ENCODE measurements at places on chromosomes 11 and 22.

GRCh38 chr22:37329238-37330140 is 47.2 kb downstream of the CYTH4 start:
- no peak for DNase-seq

DNA sequence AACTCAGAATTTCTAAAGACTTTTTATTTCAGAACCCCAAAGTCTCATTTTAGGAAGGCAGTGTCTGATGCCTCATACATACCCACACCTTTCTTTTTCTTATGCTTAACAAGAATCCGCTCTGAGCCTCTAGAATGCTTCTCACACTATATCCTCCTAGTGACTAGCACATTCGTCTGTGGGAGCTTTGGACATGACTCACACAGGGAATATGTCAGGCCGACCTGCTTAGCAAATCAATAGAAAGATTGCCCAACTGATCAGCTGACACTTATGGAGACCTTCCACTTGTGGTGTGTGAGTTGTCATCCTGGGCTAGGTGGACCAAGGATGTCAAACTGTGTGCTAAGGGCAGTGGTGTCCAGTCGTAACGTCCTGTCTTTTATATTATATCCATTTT is 129.9 kb upstream of the TTC12 start:
- no peak for DNase-seq

DNA sequence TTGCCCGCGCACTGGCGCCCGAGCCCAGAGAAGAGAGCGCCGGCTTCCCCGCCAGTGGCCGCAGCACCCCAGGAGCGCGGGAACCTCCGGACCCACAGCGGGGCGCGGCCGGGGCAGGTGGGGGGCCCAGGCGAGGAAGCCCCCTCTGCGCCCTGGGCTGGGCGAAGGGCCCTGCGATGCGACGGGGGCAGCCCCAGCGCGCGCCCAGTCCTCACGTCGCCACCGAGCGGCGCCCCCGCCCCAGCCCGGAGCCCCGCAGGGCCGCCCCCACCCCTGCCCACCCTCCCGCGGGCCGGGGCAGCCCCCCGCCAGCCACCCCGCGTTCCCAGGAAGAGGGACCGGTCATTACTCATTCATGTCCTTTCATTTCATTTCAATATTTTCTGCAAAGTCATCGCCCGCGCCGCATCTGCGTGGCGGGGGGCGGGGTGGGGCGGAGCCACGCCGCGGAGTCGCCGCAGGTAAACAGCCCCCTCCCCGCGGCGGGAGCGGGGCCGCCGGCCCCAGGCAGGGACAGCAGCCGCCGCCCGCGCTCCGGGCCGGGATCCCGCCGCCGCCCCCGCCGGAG is 673 bp upstream of the PANX2 start:
- no peak for DNase-seq

DNA sequence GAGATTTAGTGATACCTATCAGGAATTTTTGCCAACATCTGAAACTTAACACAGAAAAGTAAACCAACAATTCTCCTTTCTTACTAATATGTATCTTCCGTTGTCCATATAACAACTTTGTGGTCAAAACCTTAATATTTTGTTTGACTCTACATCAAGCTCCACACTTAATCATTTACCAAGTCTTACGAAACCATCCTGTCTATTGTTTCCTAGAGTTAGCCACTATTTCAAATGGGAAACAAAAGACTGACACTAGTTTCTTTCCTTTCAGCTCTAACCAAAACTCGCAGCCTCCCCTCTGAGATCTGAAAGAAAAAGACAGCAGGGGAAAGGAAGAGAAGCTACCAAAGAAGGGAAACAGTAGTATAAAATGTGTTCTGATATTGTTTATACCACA is 26.5 kb upstream of the PRDM10 start:
- DNase-seq = no peak

DNA sequence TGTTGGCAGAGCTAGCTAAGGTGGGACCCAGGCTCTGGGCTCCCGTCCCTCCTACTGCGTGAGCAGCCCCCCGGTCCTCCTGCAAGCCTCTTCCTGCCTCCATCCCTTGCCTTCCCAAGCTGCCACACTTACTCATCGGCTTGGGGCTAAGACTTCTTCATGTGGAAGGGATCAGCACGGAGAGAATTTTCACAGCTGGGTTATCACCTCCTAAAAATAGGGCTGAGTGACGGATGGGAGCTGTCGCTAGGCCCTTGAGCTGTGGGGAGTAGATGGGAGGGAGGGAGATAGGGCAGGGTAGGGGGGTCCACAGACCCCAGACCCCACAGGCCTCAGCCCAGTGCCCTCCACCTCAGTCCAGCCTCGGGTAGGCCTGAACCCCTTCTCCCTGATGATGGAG is 41.0 kb downstream of the FLRT1 start:
- no peak for DNase-seq

DNA sequence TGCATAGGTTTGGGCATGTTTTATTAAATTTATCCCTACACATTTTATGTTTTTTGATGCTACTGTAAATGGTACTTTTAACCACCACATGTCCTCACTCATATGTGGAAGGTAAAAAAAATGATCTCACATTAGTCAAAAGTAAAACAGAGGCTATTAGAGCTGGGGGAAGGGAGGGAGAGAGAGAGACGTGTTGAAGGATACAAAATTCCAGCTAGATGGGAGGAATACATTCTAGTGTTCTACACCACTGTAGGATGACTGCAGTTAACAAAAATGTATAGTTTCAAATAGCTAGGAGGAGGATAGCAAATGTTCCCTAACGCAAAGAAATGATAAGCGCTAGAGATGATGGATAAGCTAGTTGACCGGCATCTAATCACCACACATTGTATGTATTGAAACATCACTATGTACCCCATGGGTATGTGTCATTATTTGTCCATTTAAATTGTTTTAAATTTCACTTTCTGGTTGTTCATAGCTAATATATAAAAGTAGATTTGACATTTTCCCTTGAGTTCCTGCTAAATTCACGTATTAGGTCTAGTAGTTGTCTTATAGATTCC is 9.9 kb upstream of the GNB1L start:
- DNase-seq = no peak

- DNase-seq = no peak
Measured at GRCh38 chr22:31238057-31238456, 26.0 kb downstream of the LIMK2 start.

DNA sequence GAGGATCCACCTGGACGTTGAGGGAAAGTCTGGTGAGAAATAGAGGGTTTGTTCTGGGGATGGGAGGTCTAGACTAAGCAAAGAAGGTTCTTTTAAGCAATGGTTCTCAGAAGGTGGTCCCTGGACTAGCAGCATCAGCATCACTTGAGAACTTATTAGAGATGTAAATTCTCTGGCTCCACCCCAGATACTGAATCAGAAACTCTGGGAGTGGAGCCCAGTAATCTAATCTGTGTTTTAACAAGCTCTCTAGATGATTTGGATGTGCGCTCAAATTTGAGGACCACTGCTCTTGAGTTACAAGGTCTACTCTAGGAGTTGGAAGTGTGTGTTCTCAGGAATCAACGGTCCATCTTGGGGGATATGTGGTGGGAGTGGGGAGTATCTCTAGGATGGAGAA is 3.3 kb upstream of the ABCG4 start:
- no peak for DNase-seq

DNA sequence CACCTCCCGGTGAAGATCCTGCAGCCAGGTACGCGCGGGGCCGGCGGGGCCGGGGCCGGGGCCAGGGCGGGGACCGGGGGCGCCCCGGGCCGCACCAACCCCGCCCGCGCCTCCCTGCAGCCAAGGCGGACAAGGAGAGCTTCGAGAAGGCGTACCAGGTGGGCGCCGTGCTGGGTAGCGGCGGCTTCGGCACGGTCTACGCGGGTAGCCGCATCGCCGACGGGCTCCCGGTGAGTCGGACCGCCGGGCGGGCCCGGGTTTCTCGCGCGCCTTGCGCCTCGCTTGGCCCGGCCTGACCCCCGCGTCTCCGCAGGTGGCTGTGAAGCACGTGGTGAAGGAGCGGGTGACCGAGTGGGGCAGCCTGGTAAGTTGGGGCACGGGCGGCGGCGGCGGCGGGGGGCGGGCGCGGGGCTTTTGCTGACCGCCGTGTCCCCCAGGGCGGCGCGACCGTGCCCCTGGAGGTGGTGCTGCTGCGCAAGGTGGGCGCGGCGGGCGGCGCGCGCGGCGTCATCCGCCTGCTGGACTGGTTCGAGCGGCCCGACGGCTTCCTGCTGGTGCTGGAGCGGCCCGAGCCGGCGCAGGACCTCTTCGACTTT is 531 bp downstream of the PIM3 start:
- no peak for DNase-seq

GRCh38 chr22:34111210-34111824 is 191.0 kb upstream of the LARGE1 start:
- no peak for DNase-seq

- no peak for DNase-seq
Measured at GRCh38 chr22:40024201-40025061, 29.7 kb downstream of the FAM83F start.

DNA sequence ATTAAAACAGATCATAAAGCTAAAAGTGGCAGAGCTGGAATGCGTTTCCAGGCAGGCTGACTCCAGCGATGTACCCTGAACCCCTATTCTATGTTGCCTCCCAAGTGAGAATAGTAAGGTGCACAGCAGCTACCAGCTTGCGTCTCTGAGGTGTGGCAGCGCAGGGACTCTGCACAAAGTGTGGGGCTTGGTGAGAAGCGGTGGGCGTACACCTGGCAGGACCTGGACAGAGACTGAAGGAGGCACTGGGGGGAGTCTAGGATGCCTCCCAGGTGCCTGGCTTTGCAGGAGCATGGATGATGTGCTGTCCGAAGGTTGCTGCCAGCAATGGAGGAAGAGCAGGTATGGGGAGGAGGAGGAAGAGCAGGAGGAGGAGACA is 42.9 kb downstream of the AMPD3 start:
- DNase-seq = no peak

DNA sequence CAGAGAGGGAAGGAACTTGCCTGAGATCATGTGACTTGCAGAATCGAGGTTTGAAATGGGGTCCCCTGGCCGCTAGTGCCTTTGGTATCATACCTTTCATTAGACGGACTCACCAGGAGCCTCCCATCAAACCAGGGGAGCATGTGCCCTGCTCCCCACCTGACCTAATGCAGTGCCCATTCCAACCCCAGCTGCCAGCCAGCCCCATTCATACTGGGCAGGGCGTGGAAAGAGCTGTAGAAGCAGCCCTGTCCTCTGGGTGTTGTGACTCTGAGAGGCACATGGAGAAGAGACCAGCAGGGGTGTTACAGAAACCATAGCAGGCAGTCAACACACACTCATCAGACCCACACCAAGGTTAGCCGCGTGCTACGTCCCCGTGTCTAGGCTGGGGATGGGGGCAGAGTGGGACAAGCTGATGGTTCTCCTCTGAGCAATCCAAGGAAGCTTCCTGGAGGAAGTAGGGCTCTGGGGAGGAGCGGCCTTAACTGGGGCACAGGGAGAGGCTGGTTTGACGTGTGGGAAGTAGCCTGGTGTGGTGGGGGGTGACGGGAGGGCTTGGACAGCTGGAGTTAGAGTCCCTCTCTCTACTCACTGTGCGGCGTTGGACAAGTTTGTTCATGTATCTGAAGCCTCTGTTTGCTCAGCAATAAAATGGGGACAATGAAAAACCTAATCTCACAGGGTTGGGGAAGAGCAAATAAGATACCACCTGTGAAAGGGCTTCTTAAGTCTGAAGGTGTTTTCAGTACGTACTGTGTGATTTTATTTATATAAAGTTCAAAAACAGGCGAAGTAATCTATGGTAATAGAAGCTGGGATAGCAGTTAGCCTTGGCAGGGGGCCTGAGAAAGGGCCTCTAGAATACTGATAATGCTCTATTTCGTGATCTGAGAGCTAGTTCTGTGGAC is 14.0 kb downstream of the GRIK4 start:
- no peak for DNase-seq

DNA sequence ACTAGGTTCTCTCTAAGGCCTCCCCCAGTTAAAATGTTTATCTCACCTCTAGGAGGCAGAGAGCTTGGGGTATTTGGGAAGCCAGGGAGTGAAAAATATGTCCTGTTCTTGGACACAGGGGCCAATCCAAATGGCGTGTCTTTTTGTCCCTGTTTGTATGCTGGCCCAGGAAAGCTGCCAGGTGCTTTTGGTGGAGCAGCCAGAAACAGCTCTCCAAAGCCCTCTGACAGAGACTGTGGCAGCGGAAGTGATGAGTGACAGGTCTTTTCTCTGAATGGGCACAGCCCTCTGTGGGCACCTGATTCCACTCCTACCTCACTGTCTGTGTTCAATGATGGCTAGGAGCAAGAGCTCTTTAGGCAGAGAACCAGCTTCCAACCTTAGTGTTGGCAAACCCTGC is 106.4 kb upstream of the KIRREL3 start:
- no peak for DNase-seq

- no peak for DNase-seq
Measured at GRCh38 chr22:36439481-36440271, 41.8 kb downstream of the TXN2 start.

DNA sequence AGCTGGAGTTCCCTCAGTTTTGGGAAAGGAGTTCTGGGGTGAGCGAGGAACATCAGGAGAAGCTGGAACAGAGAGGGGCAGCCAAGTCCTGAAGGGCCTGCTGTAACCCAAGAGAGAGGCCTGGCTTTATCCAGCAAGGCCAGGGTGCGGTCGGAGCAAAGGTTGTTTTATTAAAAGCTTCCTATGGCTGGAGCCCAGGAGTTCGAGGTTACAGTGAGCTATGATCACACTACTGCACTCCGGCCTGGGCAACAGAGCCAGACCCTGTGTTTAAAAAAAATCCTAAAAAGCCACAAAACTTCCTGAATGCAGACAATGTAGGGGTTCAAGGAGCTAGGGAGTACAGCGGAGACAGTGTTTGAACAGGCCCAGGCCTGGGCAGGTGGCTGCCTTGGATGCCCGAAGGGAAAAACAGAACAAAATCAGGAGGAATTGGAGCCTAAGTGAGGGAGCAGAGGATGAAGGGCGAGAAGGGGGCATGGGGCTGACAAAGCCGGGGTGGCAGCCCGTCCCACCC is 22.2 kb upstream of the MALAT1 start:
- no peak for DNase-seq

GRCh38 chr11:33897761-33898375 is 6.0 kb upstream of the LMO2 start:
- DNase-seq = no peak

- no peak for DNase-seq
Measured at GRCh38 chr22:47854251-47854650, 1091.8 kb downstream of the TBC1D22A start.

GRCh38 chr11:23556163-23556750 is 696.0 kb upstream of the CCDC179 start:
- DNase-seq = no peak

GRCh38 chr11:3156282-3156660 is 8.8 kb downstream of the OSBPL5 start:
- DNase-seq = no peak

DNA sequence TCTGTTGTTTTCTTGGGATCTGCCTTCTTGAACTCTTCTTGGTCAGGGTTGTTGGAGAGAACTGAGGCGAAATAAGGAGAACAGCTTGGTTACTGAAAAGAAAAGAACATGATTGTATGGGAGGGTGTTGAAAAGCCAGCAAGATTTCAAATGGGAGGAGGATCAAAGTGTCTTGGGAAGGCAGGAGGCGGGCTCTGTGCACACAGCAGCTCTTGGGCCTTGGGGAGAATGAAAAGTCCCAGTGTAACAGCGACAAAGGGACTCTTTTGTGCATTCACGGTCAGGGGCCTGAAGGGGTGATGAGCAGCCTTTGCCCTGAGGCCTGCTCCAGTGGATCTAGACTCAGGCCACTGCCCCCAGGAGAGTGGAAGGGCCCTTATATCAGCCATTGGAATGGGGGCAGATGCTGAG is 135.4 kb downstream of the ADAMTS15 start:
- DNase-seq = no peak
